ENCODE measurements at places on chromosomes 2 and 18.
A peak's percentile ranks its signal among the peaks of the same experiment; 100 is the strongest.

GRCh38 chr2:38599706-38600105 is 3.0 kb downstream of the HNRNPLL start:
- no peak for DNase-seq

- no peak for DNase-seq
Measured at GRCh38 chr2:206845877-206846276, 80.5 kb downstream of the FASTKD2 start.

GRCh38 chr2:182372661-182373060 is 54.2 kb downstream of the PDE1A start:
- no peak for DNase-seq

DNA sequence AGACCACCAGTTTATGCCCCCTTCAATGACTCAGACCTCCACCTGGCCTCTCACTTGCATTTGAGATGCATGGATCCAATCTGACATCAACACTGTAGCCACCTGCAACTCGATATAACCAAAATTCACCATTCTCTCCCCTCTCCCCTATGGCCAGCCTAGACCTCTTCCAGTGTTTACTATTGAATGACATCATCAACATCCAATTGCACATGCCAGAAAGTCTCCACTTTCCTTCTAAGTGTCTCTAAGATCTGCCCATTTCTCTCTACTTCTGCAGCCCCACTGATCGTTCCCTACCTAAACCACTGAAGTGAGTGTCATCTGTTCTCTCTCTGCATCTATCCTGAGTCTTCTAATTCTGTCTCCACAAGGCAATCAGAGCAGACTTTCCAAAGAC is 151.3 kb upstream of the APCDD1 start:
- DNase-seq: no peak

GRCh38 chr2:140200307-140200706 is 1420.1 kb upstream of the NXPH2 start:
- no peak for DNase-seq

- no peak for DNase-seq
Measured at GRCh38 chr2:166762746-166763145, 125.5 kb upstream of the XIRP2 start.

GRCh38 chr2:237327175-237327950 is 86.6 kb downstream of the COL6A3 start:
- DNase-seq: no peak

DNA sequence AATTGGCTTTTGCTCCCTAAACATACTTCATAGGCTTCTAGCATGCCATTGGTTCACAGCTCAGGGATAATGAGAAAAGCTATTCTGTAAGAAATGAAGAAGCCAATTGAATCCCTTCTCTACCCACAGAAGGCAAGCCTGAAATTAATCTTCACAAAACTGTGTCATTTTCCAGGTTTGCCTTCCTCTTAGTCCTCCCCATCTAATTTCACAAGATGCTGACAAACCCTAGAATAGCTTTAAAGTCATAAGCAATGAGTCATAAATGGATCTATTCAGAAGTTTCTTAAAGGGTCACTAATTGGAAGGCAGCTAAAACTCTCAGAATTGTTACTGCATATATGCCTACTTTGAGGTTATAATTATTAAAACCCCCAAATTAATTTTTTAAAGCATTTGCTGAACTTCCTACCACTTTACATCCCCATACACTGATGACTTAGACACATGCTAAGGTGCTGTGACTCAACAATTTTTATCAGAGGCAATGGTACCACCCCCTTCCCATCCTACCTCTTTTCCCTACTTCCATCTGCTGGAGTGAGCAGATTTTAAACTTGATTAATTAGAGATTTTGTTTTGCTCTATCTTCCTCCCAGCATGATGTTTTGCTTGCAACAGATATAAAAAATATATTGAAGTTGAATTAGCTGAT is 51.3 kb upstream of the NABP1 start:
- DNase-seq: no peak

DNA sequence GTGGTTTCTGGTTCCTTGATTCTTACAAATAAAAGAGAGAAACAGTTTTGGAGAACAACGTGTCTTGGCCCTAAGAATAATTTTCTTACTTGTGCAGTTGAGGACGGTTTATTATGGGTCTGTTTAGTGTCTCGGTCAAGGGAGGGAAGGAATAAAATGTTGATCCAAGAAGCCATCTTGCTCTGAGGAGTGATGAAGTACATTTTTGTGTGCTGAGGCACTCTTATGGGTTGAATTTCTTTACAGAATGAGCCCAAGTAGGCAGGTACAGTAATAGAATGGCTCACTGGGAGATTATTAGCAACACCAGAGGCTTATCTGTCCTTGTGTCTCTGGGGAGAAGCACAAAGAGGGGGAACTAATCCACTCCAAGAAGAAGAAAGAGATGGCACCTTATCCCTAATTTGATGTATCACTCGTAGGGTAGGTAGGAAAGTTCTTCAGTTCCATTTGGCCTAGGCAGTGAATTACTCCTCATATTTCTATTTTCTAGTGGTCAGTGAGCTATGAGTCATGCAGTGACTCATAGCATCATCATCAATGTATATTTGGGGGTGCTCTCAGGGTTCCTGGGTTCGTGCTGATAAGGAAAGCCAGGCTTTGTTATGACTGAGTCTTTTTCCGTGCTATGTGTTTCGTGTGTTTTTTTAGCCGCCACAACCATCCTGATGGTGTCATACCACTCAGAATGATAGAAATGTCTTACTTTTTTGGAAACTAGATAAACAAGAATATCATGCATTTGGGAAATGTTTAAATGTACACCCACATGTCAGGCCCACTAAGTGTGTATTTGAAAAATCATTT is 250.1 kb upstream of the CTAGE1 start:
- no peak for DNase-seq

DNA sequence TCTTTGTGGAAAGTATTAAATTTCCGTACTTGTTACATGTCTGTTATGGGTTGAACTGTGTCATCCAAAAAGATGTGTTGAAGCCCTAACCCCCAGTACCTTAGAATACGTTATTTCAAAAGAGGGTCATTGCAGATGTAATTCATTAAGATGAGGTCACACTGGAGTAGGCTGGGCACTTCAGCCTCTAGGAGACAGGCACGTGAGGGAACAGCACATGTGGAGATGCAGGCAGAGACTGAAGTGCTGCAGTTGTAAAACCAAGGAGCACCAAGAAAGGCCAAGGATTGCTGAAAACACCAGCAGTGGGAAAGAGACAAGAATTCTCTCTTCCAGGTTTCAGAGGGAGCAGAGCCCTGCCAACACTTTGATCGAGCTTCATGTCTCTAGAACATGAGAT is 4.6 kb upstream of the RHBDD1 start:
- DNase-seq: no peak

DNA sequence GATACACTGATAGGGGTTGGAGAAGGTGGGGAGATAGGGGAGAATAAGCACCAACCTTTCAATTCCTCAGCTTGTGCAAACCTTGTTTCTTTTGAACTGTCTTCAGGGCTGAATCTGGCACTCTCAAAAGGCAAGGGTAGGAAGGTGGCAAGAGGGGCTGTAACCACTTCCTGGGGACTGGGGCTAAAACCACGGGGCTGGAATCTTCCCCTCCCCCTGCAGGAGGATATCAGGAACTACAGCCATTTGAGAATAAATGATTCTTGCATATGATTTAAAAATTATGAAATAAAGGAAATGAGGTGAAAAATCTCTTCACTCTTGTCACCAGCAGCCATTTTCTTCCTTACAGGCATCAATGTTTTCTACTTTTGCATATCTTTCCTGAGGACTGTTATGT is 50.8 kb downstream of the ATOH8 start:
- no peak for DNase-seq

DNA sequence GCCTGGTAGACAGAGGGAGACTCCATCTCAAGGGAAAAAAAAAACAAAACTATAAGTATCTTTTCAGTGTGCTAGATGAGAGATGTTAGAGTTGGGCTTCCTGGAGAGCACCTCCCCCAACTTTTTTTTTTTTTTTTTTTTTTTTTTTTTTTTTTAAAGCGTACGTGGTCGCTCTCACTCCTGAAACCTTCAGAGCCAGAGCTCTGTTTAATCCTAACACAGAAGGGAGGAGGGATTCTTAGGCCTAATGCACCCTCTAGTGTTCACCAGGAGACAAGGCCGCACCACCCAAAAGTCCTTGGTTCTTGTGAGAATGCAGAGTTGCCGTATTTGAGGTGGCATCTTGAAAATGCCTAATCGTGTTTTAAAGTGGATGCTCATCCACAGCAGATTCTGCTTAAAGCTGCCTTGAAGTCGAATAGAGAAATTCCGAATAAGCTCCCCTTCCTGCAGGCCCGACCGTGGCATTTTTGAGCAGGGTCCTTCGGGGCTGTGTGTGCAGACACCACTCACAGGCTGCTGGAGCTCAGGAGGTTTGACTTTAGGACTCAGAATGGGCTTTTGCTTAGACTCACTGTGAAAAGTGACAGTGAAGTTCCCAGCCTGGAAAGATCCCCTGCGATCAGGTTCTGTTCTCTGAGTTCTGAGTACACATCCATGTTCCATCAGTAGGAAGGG is 252.6 kb downstream of the AGAP1 start:
- DNase-seq: peak; percentile 69

- no peak for DNase-seq
Measured at GRCh38 chr2:231138699-231139098, 13.9 kb upstream of the HTR2B start.

DNA sequence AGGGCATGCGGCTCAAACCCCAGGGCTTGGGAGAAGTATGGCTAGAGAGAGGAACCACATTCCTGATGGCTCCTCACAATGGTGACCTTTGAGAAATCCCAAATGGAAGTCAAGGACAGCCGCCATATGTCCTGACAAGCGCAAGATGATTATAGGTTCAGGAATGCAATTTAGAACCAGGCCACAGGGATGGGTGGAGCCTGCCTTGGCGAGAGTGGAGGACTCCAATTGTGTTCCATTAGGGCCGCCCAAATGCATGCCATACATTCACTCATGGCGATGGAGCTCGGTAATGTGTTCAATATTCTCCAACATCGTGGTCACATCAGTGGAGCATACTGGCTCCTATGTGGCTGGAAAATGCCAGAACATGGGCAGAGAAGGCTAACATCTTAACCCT is 662.9 kb upstream of the ID2 start:
- no peak for DNase-seq

DNA sequence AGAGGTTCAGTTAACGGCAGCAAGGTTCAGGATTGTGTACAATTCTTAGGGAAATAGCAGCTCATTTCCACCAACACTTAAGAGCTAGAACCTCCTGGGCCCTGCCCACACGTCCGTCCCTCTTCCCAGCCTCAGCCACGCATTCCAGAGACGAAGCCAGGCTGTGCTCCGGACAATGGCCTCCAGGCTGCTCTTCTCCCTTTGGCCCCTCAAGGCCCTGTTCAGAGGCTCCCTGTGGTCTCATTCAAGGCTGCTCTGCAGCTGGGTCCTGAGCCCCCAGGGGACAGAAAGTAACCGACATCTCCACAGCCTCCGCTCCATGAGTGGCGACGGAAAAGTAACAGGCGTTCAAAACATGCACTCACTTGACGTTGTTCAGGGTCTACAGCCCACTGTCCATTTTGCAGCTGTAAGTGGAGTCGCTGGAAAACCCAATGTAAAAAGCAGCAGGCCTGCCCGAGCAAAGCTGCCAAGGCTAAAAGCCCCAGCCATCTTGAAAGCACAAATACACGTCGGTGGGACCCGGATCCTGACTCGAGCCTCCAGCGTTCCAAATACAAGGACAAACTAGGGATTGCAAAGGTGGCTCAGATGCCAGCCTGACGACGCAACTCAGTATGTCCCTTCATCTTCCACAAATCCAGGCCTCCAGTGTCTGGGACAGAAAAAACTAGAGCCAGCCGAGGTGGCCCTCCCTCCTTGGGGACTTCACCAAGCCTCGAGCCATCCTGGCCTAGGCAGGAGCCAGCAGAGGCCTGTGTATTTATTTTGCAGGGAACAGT is 76.9 kb downstream of the NDUFA10 start:
- DNase-seq: no peak

DNA sequence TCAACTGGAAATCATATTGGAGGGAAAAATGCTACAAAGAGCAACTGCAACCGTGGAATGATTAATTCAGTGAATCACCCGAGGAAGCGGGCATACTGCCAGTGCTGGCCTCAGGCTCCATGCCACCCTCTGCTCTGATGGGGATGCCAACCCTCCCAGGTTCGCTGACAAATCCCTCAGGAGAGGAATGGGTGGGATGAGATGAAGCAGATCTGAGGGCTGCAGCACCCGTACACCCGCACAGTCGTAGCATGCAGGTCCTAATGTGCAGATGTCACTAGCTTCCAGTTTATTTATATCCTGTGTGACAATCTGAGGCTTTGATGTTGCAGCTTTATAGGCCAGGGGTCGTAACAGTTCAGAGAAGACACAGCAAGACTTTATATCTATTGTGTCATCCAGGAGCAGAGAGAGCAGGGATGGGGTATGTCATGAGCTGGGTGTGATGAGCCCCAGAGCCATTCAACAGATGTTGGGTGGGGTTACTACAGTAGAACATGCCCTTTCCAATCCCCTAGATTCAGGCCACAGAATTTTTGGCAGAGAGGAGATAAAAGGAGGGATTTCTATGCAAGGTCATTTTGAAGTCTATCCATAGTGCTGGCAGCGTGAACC is 44.6 kb downstream of the DPP4 start:
- DNase-seq: no peak

- no peak for DNase-seq
Measured at GRCh38 chr18:37289423-37289822, 276.2 kb downstream of the CELF4 start.

DNA sequence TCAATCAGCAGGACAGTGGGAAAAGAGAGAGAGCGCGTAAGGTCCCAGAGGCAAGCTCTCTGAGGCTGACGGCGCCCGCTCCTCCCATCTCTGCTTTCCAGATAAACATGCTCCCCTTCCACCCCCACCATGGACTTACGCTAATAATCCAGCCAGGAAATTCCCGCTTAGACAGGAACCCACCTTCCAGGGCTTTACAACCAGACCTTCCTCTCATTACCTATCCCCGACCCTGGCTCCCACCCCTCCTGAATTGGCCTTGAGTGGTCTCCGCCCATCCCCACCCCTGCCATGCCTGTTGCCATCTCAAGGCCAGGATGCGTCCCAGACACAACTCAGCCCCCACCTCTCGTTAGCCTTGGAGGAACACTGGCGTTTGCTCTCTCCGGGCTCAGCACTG is 131.1 kb downstream of the SMAD2 start:
- DNase-seq: no peak

GRCh38 chr2:219919506-219919905 is 292.1 kb downstream of the SLC4A3 start:
- DNase-seq: no peak
